Neuronal stem cell (in vitro differentiated cells): ENCODE measurements at places on chromosomes 2 and 18.

- DNase-seq, result no peak
These were observed 15.6 kb upstream of the MC2R start for GRCh38 chr18:13930964-13931363.

GRCh38 chr2:226529556-226529955, 270.1 kb downstream of the IRS1 start:
- no peak for DNase-seq

GRCh38 chr18:45782662-45783061, 42.8 kb upstream of the SIGLEC15 start:
- DNase-seq, result no peak

GRCh38 chr2:170598067-170598395, 117.1 kb upstream of the SP5 start:
- no peak for DNase-seq

GRCh38 chr18:13364721-13365205, 146.2 kb downstream of the LDLRAD4 start:
- no peak for DNase-seq

DNA sequence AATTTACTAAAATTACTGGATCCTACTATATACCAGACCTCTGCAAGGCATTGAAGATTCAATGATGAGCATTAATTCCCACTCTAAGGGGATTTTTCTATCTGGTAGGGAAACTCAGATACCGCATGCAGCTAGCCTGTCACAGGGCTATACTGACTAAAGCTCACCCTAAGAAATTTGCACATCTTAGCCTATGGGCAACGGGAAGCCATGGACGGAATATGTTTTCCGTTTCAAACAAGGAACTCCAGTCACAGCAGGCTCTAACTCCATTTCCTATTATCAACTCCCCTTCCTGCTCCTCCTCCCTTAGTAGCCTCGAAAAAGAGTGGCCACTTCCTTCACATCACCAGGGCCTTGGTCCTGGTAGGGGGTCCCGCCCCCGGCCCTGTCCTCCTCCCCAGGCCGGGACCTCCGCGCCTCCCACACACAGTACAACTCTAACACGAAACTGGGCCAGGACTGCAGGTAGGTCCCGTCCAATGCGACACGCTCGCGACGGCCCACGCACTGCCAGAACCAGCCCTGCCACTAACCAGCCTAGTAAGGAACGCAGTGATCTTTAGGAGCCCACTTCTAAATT, 659 bp upstream of the COX5B start:
- peak; percentile 11 for DNase-seq

GRCh38 chr2:123051136-123051535, 974.0 kb upstream of the CNTNAP5 start:
- no peak for DNase-seq

- no peak for DNase-seq
These were observed 104.9 kb upstream of the NDUFV2 start for GRCh38 chr18:8997634-8998033.

DNA sequence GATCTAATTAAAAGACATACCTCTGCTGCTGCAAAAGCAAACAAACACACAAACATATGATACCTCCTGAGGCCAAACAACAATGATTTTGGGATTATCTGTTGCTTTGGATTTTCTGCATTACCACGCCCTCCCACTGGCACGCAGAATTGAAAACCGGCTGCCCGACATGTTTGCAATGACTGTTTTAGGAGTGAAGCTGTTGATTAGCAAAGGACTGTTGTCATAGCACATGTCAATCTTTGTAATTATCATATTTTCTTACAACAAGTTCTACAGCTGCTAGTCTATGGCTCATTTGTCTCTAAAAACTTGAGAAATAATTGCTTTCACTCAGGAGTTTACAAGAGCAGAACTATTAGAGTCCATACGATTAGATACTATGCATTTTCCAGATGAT, 94.4 kb upstream of the MEIS1 start:
- DNase-seq, result no peak

- DNase-seq, result no peak
These were observed 10.9 kb downstream of the TMEM87B start for GRCh38 chr2:112065966-112066365.

DNA sequence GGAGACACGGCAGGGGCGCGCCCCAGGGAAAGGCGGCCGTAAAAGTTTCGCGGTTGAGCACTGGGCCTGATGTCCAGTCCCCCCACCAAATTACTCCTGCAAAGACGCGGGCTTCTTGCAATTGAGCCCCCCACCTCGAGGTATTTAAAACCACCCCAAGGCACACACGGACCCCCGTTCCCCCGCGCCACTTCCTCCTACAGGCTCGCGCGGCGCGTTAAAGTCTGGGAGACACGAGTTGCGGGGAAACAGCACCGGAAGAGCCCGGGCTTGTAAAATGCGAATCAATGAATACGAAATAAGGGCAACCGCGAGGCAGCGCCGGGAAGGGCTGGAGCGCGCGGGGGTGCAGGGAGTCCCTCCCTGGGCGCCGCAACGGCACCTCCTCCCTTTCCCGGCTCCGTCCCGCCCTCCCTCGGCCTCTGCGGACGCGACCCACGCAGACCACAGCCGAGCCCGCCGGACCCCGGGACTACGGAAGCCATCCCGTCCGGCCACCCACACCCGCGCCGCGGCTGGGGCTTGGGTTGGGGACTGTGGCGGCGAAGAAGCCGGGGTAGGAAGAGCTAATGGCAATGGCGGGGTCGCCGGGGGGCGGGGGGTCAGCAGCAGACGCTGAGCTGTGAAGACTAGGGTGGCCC, 918 bp upstream of the NETO1 start:
- peak; percentile 18 for DNase-seq

DNA sequence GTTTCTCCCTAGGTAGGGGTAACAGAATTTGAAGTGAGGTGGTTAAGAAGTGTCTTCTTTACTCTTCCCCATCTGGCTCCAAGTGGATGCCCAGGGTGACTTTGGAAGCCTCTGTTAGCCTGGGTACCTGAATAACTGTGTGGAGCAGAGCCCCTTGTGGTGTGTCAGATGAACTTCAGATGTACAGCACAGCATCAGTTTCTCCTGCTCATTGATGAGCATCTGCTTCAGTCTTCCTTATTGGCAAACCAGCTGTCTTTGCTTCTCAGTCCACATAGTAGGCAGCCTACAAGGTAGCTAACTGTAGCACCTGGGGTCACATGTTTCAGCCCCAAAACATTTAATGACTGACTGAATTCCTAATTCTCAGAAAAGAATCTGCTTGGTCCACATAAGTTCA, 56.2 kb upstream of the ATP8B1 start:
- DNase-seq, result no peak

DNA sequence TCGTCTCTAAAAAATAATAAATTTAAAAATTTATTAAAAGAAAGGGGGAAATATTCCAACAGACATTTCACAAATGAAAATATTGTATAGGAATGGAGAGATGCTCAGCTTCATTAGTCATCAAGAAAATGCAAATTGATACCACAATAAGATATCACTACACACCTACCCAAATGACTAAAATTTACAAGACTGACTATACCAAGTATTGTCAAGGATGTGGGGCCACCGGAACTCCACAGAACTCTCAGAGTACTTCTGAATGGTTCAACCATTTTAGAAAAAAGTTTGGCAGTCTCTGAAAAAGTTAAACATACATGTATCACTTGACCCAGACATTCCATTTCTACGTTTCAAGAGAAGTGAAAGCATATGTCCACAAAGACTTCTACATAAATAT, 163.4 kb downstream of the EHBP1 start:
- no peak for DNase-seq

GRCh38 chr18:10743766-10744165, 217.9 kb downstream of the NAPG start:
- DNase-seq, result no peak

GRCh38 chr2:14530506-14530905, 102.0 kb upstream of the LRATD1 start:
- DNase-seq, result no peak

GRCh38 chr2:159684796-159685195, 27.5 kb upstream of the MARCHF7 start:
- no peak for DNase-seq

DNA sequence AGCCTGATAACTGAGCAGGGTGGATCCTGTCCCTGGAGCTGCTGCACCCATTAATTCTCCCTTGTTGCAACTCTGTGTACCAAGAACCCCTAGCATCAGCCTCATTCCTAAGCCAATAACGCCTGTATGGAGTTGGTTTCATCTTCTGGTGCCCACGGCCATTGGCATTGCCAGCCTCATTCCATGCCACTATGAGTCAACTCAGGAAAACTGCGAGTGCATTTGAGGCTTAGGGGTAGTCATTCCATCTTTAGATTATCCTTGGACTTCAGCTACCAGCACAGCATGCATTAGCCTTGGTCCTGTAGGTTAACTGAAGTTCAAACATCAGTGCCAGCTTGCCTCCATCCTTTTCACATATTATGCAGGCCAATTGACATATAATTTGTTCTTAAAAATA, 1.4 kb upstream of the TRIM54 start:
- no peak for DNase-seq

- DNase-seq, result no peak
These were observed 91.2 kb downstream of the LRATD1 start for GRCh38 chr2:14723684-14724083.
